ENCODE measurements at places on chromosomes 3 and 15. TPM values are rescaled to one million over a fixed set of nuclear protein-coding genes. Genes with fewer than 3 reads are reported as not detected.

GRCh38 chr15:97747342-97747741, 213.2 kb upstream of the ARRDC4 start:
- H3K4me1 ChIP-seq, result no peaks in the 10 kb centered on the region
- no peak overlapping the region for H3K4me3 ChIP-seq
- H3K27ac ChIP-seq, result no peak overlapping the region
- H3K36me3 ChIP-seq, result no peaks in the 10 kb centered on the region
- H3K27me3 ChIP-seq, result no peaks in the 10 kb centered on the region

- no peaks in the 10 kb centered on the region for H3K36me3 ChIP-seq
- peaks cover 17% of the 10 kb centered on the region for H3K27me3 ChIP-seq
- no peak for DNase-seq
- no peaks in the 10 kb centered on the region for H3K4me1 ChIP-seq
Observed at GRCh38 chr15:57427367-57427821, 51.1 kb downstream of the CGNL1 start.

GRCh38 chr3:156483426-156483825, 71.5 kb downstream of the SSR3 start:
- H3K4me3 ChIP-seq, result peak overlapping the region; percentile 77
- H3K4me1 ChIP-seq, result peaks cover 42% of the 10 kb centered on the region

The PCCB gene
- total RNA-seq, result 34.5 TPM

The SI gene
- total RNA-seq, result not detected
